ENCODE measurements at places on chromosomes 5 and 9.

- DNase-seq: no peak
Observed at GRCh38 chr5:102433473-102433872, 65.3 kb downstream of the SLCO6A1 start.

DNA sequence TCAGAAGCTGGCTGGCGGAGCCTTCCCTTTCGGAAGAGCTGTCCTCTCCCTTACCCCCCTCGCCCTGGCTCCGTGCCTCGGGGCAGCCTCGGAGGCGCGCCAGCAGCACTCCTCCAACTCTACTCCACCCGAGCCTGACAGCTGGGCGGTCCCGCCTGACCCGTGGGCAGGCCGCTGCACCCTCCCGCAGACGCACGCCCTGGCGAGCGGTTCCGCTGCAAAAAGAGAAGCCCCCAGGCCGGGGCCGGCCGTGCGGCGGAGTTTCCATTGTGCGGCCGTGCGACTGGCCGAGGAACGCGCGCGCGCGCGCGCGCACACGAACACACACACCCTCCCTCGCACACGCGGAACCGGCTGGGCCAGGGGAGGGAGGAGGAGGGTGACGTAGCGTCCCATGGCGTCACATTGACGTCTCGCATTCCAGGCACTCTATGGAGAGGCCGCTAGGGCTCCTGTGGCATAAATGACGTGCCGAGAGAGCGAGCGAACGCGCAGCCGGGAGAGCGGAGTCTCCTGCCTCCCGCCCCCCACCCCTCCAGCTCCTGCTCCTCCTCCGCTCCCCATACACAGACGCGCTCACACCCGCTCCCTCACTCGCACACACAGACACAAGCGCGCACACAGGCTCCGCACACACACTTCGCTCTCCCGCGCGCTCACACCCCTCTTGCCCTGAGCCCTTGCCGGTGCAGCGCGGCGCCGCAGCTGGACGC, at the start of gene NR4A3:
Gene NR4A3 (plus strand): TSS at position 490 of the 713 bp plus-strand sequence. CDS start 6,158 bp downstream, outside the sequence.
- DNase-seq: no peak

DNA sequence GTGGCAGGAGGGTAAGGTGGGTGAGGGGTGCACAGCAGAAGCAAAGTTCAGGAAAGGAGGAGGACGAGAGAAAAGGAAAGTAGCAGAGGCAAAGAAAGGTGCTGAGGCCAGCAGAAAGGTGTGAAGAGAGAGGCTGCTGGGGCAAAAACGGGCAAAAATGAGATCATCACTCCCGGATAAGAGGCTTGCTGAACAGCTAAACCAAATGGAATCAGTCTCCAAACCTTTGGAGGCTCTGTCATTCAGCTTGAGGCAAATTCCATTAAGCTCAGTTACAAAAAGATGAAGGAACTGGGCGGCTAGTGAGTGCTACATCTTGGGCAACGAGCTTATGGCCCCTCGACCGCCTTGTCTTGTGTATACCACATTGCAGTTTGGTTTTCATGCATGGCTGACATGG, 136.4 kb downstream of the FSTL4 start:
- no peak for DNase-seq

- no peak for DNase-seq
Observed at GRCh38 chr5:2374703-2375102, 376.8 kb downstream of the IRX2 start.

DNA sequence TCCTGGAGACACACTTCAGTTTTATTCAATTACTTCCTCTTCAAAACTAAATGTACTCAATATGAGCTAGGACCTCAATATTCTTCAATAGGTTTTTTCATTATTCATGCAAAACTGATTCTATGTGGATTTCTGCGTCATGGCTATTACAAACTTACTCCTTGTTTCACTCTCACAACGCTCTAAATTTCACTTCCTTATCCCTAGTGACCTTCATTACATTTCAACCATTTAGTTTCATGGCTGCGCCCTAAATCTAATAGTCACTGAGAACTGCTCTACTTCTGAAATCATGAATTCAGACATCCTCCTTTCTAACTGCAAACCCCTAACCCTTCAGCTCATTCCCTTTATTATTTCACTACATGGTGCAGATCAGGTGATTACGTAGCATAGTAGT, 93.9 kb downstream of the SLC25A46 start:
- no peak for DNase-seq

DNA sequence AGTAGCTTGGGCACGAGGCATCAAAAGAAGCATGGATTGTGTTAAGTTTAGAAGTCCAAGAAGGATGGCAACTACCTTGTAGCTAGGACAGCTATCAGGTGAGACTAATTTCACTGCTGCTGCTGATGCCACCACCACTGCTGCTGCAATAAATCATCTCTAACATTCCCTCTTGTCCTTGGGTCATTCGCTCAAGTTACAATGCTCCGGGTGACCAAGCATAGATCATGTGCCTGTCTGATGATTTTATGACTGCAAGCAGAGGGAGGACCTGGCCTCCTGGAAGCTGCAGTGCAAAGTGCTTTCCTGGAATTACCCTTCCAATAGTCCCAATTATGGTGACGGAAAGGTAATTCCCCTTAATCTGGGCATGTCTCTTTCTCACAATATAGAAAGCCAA, 334.4 kb downstream of the PRELID2 start:
- no peak for DNase-seq

- DNase-seq: no peak
Observed at GRCh38 chr5:149174847-149175234, 33.5 kb downstream of the ABLIM3 start.
